Stimulated activated CD8-positive, alpha-beta memory T cell treated with anti-CD3 and anti-CD28 coated beads, Interleukin-15, amount 100 ng/mL, for 1 hour (primary cell): ENCODE measurements at places on chromosomes 3 and 15.

GRCh38 chr15:92385096-92385495 lies 8.6 kb upstream of the ST8SIA2 start:
- no peak for DNase-seq

- DNase-seq = no peak
Observed at GRCh38 chr3:177356952-177357351, 159.7 kb upstream of the TBL1XR1 start.

DNA sequence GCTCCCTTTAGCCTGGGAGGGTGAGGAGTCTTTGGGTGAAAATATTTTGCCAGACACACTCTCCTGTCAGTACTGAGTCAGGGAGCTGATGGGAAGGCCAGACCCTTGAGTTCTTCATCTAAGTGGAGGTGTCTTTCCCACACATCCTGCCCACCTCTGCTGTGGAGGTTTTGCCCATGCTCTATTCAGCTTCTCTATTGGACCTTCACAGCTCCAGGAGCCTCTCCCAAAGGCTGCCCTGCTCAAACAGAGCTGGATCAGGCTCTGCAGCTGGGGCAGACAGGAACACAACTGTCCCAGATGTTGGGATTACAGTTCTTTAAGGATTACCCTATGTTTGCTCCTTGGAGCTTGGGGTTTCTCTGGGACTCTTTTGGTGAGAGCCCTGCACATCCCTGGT lies 77.9 kb downstream of the SPSB4 start:
- no peak for DNase-seq

DNA sequence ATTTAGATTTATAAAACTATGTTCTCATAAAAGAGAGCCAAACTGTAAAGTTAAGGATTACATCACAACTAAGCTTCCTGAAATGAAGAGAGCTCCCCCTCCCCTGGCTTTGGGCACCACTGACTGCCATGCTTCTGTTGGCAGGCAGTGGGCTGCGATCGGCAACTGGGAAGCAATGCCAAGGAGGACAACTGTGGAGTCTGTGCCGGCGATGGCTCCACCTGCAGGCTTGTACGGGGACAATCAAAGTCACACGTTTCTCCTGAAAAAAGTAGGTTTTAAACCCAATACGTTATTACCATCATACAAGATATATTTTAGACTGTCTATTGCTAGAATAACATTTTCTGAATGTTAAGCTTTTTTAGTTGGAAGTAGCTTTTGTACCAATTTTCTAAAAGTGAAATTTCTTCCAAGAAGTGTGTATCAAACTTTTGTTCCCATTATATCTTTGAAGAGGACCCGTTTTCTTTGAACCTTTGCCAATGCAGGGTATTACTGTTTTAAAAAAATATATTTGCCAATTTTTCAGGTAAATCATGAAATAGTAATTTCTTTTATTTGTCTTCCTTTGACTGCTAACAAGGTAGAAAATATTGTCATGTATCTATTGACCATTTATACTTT lies 184.1 kb downstream of the ADAMTSL3 start:
- no peak for DNase-seq

DNA sequence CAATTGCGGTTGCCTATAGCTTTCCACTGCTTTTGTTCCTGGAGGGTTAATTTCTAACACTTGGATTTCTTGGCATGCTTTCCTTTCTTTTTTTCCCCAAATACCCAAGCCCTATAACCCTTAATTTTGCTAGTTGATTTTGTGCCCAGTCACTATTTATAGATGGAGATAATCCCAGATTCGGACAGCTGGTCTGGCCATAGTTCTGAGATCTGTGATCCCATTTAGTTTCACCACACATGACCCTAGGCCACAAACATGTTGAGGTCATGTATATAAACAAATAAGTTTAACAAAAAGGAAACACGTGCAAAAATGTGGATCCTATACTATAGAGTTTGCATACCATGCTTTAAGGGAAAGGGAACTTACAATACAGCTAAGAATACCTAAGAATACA lies 111.4 kb downstream of the ZMAT3 start:
- no peak for DNase-seq

DNA sequence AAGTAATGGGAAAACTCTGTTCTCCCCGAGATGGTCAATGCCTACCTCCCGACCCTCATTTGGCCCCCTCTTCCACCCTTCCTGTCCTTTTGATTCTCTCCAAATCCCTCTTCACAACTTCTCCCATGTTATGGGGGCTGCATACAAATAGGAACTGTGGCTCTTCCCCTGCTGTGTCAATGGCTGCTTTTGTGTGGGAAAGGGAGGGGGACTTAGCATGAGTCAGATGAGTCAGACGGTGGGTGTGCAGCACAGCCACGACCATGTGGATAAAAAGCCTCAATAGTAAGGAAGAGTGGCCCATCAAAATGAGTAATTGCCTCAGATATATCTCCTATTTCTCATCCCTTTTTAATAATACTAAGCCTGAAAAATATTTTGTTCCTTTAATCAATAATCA lies 31.9 kb downstream of the SPATA16 start:
- DNase-seq = no peak

GRCh38 chr15:31344266-31344665 lies 17.6 kb downstream of the KLF13 start:
- no peak for DNase-seq

GRCh38 chr15:41160639-41161315 lies 44.7 kb upstream of the INO80 start:
- no peak for DNase-seq

DNA sequence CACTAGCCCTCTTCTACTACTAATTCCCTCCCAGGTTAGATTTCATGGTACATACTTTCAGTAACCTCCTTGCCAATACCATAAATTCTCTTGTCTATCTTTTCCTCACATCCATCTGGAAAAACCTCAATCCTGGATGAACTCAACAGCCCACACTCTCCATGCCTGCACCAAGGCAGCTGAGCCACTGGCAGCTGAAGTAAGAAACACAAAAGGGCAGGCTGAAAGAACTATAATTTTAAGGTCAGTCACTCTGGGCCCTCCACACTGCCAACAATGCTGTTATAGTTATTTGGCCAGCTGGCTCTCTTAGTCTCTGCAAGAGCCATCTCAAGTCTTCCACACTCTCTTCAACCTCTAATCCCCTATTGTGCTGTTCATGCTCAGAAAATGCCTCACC lies 15.1 kb upstream of the TIPARP start:
- no peak for DNase-seq

DNA sequence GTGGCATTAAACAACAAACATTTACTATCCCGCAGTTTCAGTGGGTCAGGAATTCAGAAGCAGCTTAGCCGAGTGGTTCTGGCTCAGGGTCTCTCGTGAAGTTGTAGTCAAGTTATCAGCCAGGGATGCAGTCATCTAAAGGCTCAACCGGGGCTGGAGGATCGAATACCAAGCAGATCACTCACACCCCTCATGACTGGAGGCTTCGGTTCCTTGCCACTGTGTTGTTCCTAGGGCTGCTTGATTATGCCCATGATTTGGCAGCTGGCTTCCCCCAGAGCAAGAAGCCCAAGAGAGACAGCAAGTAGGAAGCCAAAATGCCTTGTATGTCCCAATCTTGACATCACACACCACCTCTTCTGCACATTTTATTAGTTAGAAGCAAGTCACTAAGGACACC lies 33.9 kb upstream of the CDCP1 start:
- DNase-seq = no peak

DNA sequence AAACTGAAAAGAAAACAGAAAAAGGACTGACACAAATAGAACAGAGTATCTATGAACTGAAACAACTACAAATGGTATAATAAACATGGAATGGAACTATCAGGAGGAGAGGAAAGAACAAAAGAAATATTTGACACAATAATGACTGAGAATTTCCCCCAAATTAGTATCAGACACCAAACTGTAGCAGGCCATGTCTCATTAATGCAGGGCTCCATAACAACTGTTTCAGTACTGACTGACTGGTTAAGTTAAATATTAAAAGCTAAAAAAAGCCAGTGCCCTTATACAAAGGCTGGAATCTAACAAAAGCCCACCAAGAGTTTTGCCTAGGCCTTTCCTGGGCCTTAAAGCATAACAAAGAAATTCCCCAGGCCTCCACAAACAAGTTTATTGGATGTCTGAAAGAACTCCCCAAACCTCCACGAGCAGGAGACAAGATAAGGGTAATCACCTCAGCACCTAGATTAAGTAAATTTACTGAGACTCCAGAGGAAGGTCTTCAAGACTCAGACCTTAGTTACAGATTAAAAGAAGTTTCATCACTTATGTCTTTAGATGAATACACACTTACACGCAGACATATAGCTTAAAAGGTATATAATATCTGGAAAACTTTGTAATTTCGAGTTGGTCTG lies 45.7 kb downstream of the KPNA1 start:
- no peak for DNase-seq

GRCh38 chr3:184505076-184505878 lies 56.3 kb upstream of the EPHB3 start:
- no peak for DNase-seq

GRCh38 chr15:88658070-88658965 lies 19.5 kb downstream of the ISG20 start:
- no peak for DNase-seq

GRCh38 chr3:128907706-128908445 lies 28.5 kb downstream of the ACAD9 start:
- no peak for DNase-seq

- no peak for DNase-seq
Observed at GRCh38 chr15:29825227-29825626, 3.0 kb upstream of the TJP1 start.

GRCh38 chr15:89429986-89430385 lies 66.4 kb downstream of the RHCG start:
- DNase-seq = no peak

DNA sequence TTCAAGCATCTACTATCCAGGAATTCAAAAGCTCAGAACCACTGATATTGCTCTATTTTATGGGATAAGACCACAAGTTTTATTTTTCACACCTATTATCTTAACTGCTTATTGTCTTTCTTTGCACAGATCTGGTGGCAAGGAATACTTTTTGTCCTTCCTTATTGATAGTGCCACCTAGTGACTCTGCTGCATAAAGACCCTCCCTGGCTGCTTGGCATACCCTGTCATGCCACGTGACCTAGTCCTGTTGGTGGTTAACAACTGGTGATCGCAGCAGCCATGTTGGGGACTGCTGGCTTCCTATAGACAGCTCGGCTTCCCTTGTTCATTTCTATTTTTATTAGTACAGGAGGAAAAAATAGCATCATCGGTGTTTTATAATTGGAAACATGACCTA lies 236.3 kb downstream of the MEX3B start:
- DNase-seq = no peak

GRCh38 chr3:11552289-11553264 lies 91.1 kb downstream of the VGLL4 start:
- no peak for DNase-seq
